ENCODE measurements at places on chromosomes 4 and X. TPM values are rescaled to one million over a fixed set of nuclear protein-coding genes. Genes with fewer than 3 reads are reported as not detected.

DNA sequence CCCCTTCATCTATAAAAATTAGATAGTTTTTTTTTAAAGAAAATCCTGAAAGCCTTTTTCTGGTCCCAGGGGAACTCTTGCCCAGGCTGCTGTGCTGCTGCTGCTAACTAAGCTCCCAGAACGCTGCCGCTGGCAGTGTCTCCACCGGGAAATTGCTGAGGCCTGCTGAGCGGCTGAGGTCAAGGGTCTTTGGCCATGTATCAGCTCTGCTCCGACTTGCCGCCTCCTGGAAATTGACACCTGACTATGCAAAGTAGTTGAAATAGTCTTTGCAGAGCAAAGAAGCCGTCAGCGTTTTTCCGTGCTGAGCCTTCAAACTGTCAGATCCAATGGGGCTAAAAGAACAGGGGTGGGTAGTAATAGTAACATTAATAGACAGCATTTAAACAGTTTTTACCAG is 839 bp downstream of the QDPR start:
- DNase-seq: no peak
- H3K36me3 ChIP-seq: peaks cover 5% of the 10 kb centered on the region
- peak overlapping the region; percentile 96 for H3K4me3 ChIP-seq
- peaks cover 18% of the 10 kb centered on the region for H3K4me1 ChIP-seq
- H3K27me3 ChIP-seq: peaks cover 10% of the 10 kb centered on the region
- H3K27ac ChIP-seq: peak overlapping the region; percentile 97

The DCAF8L2 gene
- total RNA-seq: not detected

GRCh38 chrX:40617566-40617965 is 5.7 kb upstream of the MPC1L start:
- no peak overlapping the region for H3K27ac ChIP-seq
- H3K4me1 ChIP-seq: no peaks in the 10 kb centered on the region
- no peak overlapping the region for H3K4me3 ChIP-seq
- H3K27me3 ChIP-seq: no peaks in the 10 kb centered on the region

DNA sequence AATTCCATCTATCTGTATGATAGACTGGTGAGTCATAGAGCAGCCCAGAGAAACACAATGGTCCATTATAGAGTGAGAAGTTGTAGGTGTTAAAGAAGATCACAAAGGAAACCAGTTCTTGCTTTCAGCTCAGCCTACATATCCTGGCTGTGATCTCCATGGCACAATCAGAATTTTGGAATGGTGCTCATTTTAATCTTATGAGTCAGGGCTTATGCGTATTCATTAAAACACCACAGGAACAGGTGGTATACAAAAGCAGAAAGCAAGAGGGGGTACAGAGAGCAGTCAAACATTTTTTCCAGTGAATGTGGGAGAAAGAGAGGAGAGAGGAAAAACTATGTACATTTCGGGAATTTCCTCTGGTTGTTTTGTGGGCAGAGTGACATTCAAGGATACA is 126.9 kb downstream of the MFAP3L start:
- H3K4me3 ChIP-seq: no peak overlapping the region
- no peak overlapping the region for H3K27ac ChIP-seq

DNA sequence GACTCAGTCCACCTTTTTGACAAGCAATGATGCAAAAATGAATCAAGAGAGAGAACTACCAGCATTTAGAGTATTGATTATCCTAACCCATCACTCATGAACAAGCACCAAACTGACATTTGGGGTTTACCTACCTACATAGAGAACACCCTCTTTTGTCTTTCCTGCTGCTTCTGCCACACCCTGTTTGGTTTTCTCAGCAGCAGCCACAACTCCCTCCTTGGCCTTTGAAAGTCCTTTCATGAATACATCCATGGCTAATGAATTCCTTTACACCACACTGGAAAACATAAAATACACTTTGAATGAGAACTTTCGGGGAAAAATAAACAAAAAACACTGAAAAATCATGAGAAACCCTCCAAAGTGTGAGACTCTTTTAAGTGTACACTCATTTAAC is 1.5 kb downstream of the SNCA start:
- peaks cover 2% of the 10 kb centered on the region for H3K36me3 ChIP-seq
- H3K27me3 ChIP-seq: peaks cover 4% of the 10 kb centered on the region
- H3K4me1 ChIP-seq: peaks cover 16% of the 10 kb centered on the region

DNA sequence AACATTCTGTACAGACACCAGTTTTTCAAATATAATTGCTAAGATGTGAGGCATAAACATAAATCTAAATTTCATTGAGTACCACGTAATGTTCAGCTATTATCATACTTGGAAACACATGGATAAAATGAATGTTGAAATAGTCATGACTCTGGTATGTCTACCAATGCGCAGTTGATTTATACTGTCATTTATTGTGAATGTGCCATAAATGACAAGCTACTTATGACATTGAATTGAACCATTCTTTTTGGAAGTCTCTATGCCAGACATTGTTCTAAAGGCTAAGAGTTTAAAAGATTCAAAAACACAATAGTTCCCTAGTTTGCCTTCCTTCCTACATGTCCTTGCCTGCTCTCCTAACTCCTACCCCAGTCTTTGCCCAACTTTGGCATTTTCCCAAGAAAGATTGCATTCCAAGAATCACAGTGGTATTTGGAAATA is 96.6 kb upstream of the DMD start:
- DNase-seq: no peak
- peaks cover 11% of the 10 kb centered on the region for H3K4me1 ChIP-seq
- H3K36me3 ChIP-seq: no peaks in the 10 kb centered on the region
- peak overlapping the region; percentile 52 for H3K27ac ChIP-seq
- H3K4me3 ChIP-seq: no peak overlapping the region
- no peaks in the 10 kb centered on the region for H3K27me3 ChIP-seq

The RAB9B gene
- total RNA-seq: 4.1 TPM

The BEND2 gene
- total RNA-seq: not detected

The SPP1 gene
- total RNA-seq: 16.0 TPM

DNA sequence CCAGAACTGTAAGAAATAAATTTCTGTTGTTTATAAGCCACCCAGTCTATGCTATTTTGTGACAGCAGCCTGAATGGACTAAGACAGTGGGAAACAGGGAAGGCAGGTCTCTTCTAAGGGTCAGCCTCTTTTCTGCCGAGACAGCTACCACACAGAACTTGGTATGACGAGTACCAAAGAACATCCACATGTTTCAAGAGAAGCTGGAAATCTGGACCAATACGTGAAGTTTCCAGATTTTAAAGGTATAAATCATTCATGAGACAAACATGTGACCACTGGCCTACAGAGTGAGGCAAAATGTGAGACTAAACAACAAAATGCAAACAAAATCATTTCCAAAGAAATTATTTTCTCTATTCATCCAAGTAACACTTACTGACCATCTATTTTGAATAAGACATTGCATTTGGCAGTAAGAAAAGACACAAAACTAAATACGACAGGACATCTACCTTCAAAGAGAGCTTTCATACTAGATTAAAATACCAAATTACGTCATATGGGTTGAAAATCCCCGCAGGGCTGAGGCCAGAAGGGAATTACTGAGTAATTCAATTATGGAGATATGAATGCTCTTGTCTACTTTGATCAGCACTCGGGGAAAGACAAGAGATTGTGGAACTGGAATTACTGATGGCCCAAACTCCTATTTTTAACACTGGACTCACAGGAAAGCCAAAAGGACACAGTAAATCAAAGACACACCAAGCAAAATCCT is 7.2 kb downstream of the SCARB2 start:
- H3K4me1 ChIP-seq: peaks cover 41% of the 10 kb centered on the region
- no peaks in the 10 kb centered on the region for H3K36me3 ChIP-seq
- peak overlapping the region; percentile 8 for H3K27ac ChIP-seq
- DNase-seq: no peak
- no peaks in the 10 kb centered on the region for H3K27me3 ChIP-seq

GRCh38 chr4:149187726-149188125 is 627.9 kb downstream of the IQCM start:
- H3K4me1 ChIP-seq: no peaks in the 10 kb centered on the region
- peaks cover 4% of the 10 kb centered on the region for H3K27me3 ChIP-seq
- H3K4me3 ChIP-seq: no peak overlapping the region
- H3K36me3 ChIP-seq: no peaks in the 10 kb centered on the region

DNA sequence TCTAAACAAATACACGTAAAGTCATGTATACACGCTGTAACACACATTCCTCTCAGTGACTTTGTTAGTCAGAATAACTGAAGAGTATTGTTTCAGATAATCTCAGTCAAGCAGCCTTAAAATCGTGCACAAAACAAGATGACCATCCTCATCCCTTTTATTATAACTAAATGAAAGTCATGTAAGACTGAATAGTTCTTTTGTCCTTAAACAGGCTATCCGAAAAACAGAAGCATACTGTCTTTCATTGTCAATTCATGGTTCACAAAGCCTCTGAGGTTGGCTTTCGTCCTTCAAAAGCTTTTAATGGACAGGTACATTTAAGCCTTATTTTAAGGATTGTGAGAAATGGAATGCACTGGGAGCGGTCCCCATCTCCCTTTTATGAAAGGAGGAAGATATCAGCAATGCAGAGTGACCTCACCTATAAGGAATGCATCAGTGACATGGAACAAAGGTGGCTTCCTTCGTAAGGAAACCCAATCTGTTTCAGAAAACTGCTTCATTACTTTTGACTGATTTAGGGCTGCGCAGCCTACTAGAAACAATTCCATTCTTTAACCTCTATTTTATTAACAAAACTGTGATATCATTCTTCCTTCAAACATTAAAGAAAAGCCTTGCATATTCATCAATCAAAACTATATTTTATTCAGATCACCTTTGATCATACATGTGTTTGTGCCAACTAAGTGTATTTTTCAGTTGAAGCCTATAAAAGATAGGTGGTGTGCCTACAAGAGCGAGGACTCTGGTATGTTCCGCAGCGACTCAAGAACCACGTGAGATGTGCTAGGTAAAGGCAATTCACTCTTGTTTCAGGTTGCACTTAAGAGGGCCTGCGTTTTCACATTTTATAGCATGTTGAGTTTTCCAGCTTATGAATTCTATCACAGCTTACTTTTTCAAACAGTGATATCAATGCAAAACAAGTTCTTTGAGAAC is 19.2 kb downstream of the SH3RF1 start:
- H3K36me3 ChIP-seq: peaks cover 5% of the 10 kb centered on the region
- H3K4me1 ChIP-seq: peaks cover 92% of the 10 kb centered on the region
- H3K4me3 ChIP-seq: no peak overlapping the region
- no peak for DNase-seq
- H3K27me3 ChIP-seq: no peaks in the 10 kb centered on the region

- H3K4me3 ChIP-seq: no peak overlapping the region
- H3K4me1 ChIP-seq: peaks cover 50% of the 10 kb centered on the region
- no peak overlapping the region for H3K27ac ChIP-seq
Measured at GRCh38 chr4:150590631-150591030, 8.7 kb downstream of the MAB21L2 start.

DNA sequence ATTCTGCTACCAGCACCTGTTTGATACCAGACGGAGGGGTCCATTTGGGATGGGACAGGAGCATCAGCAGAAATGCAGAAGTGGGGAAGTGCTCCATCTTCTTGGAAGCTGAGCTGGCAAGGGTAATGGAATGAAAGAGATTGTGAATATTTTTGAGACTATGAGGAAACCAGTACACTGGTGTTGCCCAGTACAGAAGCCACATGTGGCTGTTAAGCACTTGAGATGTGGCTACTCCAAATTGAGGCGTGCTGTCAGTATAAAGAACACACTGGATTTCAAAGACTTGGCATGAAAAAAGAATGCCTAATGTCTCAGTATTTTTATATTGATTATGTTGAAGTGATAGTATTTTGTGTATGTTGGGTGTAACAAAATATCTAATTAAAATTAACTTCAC is 153.4 kb downstream of the PTTG2 start:
- H3K36me3 ChIP-seq: peaks cover 12% of the 10 kb centered on the region
- H3K27ac ChIP-seq: no peak overlapping the region
- DNase-seq: no peak
- peaks cover 9% of the 10 kb centered on the region for H3K4me1 ChIP-seq
- no peaks in the 10 kb centered on the region for H3K27me3 ChIP-seq
- H3K4me3 ChIP-seq: no peak overlapping the region

The HGFAC gene
- total RNA-seq: 0.28 TPM

- no peaks in the 10 kb centered on the region for H3K4me1 ChIP-seq
- no peak overlapping the region for H3K4me3 ChIP-seq
- H3K27me3 ChIP-seq: no peaks in the 10 kb centered on the region
- H3K27ac ChIP-seq: no peak overlapping the region
Measured at GRCh38 chrX:81241753-81242152, 39.9 kb downstream of the SH3BGRL start.

DNA sequence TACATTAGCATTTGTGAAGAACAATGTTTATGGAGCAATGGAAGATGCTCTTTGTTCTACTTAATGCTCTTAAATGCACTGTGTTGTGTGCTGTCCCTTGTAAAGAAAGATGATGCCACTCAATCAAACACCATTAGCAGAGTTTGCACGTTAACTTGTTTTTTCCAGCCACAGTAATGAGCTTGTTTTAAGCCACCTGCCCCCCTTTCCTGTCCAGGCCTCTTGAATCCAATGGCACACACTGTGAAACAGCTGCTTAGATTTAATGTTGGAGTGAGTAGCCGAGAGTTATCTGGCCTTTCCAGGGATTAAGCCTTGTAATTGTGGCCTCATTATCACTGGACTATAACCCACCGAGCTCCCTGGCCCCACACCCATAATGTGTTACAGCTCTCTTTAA is 86.0 kb downstream of the PAK3 start:
- H3K4me3 ChIP-seq: no peak overlapping the region
- no peaks in the 10 kb centered on the region for H3K27me3 ChIP-seq
- DNase-seq: no peak

DNA sequence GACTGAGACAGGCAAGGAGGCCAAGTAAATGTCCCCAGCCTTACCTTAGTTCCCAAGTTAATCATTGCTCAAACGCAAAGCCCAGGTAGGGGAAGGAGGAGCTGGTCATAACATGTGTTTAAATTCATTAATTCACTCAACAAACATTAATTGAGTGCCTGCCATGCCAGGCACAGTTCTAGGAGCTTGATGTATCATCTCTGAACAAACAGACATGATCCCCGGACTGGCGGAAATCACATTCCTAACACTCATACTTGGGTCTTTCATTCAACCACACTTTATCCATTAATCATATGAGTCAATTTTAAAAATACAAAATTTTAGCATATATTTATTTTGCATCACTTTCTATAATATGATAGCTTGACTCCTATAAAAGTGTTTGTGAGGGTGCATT is 335.3 kb upstream of the NOCT start:
- H3K27ac ChIP-seq: no peak overlapping the region
- DNase-seq: no peak
- peaks cover 21% of the 10 kb centered on the region for H3K4me1 ChIP-seq
- no peaks in the 10 kb centered on the region for H3K27me3 ChIP-seq
- H3K36me3 ChIP-seq: no peaks in the 10 kb centered on the region

DNA sequence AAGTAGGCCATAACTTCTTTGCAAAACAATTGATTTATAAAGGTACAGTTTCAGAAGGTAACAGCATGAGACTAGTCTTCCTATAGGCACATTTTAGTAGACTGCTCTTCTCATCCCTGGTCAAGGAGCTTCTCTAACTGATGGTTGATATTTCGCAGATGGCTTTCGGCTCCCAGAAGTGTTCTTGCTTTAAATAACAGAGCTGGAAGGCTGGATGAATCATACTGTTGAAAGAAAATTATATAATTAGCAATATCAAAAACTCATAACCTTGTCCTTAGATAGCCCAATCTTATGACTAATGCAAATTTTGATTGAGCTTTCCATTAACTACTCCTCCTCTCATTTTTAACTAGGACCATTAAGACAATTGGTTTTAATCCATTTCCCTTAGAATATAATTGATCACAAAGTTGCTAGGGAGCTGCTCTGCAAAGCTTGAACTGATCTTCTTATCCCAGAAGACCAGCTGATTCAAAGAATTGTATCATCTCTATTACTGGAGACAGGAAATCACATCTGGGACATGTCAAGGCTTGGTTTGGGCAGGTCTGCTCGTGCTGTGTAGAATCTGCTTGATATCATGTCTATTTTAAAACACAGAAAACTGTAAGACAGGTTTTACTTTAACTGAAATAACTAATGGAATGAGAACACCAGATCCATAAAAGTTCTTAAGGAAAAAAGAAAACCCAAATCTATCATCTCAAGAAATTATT is 38.6 kb downstream of the CENPU start:
- H3K36me3 ChIP-seq: peaks cover 10% of the 10 kb centered on the region
- DNase-seq: no peak
- H3K4me3 ChIP-seq: no peak overlapping the region
- peaks cover 17% of the 10 kb centered on the region for H3K4me1 ChIP-seq
- H3K27me3 ChIP-seq: no peaks in the 10 kb centered on the region

Data from chondrocyte (in vitro differentiated cells).